Esophagus squamous epithelium (tissue), 5 donors: ENCODE measurements at places on chromosomes 11 and 22.

GRCh38 chr11:65502555-65503367 is 3.9 kb downstream of the MALAT1 start:
- DNase-seq, result no peak

DNA sequence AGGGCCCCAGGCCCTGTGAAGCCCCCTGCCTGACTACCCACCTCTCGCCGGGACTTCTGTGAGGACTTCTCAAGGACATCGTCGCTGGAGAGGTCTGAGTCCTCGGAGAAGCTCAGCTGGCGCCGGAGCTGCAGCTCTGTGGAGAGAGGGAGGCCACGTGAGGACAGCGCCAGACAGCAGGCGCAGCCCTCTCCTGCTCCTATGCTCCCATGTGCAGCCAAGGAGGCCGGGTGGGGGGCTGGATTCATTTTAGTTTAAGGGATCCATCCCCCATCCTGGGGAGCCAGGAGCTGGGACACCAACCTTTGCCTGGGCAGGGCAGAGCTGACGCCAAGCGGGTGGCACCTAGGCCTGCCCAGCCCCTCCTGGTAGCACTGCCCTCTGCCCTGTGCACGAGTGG is 42.4 kb upstream of the BID start:
- DNase-seq, result no peak

DNA sequence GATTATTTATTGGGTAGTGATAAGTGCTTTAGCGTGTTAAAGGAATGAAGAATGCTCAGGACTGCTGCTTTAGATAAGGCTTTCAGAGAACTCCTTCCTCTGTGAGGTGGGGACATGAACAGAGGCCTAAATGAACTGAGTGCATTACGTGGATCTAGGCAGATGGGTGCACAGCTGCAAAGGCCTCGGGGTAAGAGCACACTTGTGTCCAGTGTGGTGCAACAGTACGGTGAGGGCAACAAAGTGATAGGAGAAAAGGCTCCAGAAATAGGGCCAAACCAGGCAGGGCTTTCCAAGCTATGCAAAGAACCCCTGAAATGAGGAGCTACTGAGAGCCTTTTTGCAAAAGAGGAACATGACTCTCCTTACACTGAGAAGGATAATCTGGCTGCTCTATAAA is 45.3 kb upstream of the ARHGAP32 start:
- DNase-seq, result no peak

- DNase-seq, result no peak
These were observed 860 bp downstream of the TMEM184B start for GRCh38 chr22:38271927-38272372.

- DNase-seq, result no peak
These were observed 220.9 kb downstream of the PGR start for GRCh38 chr11:100908746-100909145.

- DNase-seq, result no peak
These were observed 615 bp downstream of the STT3A start for GRCh38 chr11:125593114-125593820.

GRCh38 chr11:117808784-117809183 is 11.8 kb upstream of the DSCAML1 start:
- no peak for DNase-seq

DNA sequence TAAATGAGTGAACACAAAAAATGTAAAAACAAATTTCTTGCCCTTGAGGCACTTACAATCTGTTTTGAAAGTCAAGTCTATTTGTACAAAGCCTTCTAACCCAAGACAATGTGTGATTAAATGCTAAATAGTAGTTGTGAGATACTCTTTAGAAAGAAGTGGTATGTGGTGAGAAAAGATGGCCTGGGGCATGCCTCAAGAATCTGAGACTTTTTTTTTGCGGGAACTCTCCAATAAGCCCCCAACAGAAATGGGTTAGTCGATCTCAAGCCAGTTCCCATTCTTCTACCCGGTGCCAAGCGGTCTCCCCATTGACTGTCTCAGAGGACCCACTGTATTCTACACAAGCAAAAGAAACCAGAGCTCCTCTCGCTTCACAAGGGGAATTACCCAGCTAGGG is 26.9 kb upstream of the TBCEL start:
- no peak for DNase-seq

DNA sequence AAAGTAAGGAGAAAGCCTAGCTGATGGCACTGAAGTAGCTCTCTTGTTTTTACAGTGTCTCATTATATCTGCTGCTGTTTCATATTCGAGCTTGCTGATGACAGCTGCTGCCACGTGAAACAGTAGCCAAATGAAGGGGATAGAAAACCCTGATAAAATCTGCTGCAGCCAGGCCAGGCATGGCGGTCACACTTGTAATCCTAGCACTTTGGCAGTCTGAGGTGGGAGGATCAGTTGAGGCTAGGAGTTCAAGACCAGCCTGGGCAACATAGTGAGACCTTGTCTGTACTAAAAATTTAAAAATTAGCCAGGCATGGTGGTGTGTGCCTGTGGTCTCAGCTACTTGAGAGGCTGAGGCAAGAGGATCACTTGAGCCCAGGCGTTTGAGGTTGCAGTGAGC is 13.4 kb downstream of the IFT46 start:
- no peak for DNase-seq

DNA sequence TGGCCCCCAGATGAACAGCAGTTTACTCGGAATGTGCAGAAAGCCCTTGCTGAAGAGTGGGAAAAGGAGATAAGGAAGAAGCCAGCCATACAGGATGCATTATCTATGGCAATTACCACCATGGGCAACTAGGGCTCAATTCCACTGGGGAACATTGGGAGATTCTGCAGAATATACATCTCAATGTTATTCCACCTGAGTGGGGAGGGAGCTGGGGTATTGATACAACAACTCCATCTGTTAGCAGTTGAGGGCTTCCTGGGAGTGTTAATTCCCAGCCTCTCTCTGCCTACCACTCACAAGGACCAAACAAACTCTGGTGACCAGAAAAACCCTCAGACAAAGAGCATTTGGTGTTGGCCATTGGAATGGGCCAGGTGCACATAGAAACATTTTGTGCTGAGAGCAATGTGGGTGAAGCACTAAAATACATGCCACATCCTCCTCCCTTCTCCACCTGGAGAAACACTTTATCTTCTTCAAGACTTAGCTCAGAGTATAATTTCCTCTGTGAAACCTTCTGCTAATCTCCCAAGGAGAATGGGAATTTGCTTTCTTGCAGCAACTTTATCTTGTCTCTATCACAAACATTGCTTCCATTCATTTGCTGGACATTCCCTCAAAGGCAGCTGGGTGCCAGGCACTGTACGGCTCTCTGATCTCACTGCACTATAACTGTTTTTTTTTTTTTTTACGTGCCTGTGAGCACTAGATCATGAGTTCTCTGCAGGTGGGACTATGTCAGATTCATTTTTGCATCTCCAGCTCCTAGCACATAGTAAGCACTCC is 292.2 kb downstream of the MN1 start:
- no peak for DNase-seq

- no peak for DNase-seq
These were observed 9.7 kb upstream of the APOL4 start for GRCh38 chr22:36211237-36211861.

DNA sequence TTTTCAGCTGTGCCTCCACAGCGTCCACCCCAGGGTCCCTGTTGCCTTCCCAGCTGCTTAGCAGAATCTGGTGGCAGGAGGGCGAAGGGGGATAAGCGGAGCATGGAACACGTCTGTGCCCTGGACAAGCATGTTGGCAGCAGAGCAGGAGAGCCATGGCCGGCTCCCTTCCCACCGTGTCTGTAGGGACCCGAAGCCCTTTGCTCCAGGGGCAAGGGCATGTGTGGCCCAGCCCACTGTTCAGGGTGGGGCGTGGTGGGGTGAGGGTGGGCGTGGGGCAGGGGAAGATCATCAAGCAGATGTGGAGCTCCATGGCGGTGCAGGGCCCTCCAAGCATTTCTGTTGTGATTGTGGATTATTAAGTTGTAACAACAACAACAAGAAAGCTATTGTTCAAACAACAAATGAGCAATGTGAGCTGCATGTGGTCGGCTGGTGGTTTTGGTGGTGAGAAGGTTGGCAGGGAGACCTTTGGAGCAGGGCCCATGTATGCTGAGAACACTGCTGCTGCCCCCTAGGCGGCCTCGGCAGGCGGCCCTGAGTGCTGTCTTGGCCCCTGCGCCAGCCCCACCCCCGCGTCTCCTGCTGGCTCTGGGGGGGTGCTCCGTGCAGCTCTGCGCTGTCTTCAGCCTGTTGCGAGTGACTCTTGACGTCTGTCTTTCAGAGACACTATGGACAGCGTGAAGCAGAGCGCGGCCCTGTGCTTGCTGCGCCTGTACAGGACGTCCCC is 50.9 kb downstream of the AP2A2 start:
- DNase-seq, result no peak

GRCh38 chr11:11865449-11865848 is 23.7 kb downstream of the USP47 start:
- DNase-seq, result no peak

DNA sequence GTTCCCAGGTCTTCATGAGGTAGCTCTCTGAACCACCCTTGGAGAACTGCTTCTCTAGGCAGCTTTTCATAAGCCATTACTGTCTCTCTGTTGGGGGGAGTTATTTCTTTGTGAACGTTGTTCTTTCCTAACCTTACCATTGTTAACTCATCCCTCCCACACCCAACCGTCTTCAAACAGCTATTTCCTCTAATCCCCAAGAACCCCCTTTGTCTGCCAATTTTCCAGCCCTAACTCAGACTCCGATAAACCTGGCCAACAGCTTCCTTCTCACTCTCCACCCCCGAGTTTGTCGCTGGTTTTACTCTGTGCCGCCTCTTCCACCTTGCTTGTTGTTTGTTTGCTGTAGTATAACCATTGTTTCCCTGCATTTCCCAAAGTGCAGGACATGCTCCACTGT is 131.5 kb downstream of the CCDC34 start:
- DNase-seq, result no peak

DNA sequence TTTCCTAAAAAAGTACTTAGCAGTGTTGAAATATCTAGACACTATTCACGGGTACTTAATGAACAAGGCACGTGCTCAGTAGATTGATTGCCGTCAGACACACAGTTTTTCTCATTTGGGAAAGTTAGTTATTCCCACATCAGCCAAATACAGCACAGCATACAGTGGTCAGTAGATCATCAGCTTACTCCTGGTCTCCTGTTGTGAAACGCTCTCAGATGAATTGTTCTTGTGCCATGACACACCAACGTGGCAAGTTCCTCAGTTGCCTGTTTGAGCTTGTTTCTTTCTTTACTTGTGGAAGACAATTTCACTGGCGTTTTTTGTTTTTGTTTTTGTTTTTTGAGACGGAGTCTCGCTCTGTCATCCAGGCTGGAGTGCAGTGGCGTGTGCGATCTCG is 8.6 kb downstream of the TAB1 start:
- DNase-seq, result no peak

DNA sequence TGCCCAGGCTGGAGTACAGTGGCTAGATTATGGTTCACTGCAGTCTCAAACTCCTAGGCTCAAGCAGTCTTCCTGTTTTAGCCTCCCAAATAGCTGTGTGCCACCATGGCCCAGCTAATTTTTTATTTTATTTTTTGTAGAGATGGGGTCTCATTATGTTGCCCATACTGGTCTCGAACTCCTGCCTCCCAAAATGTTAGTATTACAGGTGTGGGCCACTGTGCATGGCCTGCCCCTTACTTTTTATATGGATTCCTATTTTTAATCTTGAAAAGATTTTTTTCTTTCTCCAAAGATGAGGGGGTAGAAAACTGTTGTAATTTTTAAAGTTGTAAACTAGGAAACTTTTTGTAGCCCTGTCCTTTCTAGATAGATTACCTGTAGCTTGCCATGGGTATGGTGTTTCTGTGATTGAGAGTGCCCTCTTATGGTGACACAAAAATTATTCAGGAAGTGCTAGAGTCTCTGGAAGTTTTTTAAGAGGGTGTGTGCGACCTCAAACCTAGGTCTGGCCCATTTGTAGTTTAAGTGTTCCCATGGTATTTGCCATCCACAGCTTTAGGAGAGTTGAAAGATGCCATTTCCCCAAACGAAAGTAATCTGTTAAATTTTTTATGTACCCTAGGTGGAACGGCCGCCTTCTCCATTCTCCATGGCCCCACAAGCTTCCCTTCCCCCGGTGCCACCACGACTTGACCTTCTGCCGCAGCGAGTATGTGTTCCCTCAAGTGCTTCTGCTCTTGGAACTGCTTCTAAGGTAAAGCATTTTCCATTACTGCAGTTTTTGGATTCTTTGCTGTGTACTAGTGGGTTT is 32.4 kb downstream of the MCAM start:
- DNase-seq, result no peak

- peak; percentile 74 for DNase-seq
These were observed 14.7 kb upstream of the PISD start for GRCh38 chr22:31676700-31677099.

DNA sequence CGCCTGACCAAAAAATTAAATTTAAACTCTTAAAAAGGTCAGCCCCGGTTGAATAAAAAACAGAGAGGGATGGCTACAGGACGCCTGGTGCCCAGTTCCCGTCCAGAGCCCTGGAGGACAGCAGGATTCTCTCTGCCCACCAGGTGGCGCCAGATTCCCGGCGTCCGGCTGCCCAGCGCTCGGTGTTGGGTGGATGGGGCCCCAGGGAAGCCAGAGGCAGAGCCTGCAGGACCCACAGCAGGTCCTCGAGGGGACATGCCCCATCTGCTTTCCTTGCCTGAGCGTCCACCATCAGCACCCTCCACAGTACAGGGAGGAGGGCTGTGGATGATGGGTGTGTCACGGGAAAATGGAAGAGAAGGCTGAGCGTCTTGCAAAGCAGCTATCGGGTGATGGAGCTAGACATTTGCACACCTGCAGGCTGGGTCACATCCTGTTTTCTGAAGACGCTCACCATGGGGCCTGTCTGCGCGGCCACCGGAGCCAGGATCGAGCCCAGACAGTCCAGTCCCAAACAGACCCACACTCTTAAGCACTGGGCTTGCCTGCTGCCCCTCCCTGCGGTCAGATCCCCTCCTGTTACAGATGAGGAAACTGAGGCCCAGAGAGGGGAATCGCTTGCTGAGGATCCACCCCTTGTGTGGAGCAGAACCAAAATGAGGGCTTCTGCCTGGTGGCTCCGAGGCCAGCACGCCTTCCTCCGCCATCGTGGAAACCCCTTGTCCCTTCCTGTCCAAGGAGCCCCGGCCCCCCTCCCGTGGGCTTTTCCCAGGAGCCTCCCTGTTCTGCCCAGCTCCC is 18.5 kb upstream of the CBX7 start:
- DNase-seq, result no peak

DNA sequence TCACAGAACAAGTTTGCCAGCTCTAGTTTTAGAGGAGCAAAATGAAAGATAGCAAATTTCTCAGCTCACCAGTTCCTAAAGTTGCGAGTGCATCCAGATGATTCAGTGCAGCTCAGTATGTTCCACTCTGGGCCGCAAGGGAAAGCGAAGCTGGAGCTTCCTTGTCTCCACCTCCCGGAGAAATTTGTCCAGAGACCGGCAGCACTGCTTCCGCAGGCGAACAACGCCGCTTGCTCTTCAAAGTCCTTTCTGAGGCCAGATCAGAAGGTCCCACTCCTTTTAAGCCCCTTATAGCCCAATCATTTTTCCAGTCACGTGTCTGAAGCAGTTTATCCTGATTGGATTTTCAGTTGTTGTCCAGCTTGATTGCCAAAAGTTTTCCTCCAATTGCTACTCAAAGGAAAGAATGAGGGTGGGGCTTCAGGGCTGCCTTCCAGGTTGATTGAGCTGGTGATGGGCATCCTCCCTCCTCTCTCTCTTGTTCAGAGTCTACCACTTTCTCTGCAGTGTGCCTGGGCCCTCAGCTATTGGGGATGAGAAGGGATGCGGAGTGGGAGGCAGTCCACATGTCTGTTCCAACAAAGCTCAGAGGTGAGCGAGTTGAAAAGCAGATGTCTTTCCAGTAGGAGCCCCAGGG is at the start of gene ZNF280A:
Gene ZNF280A, minus strand, starts transcription at position 251 of the 637 bp plus-strand sequence. CDS start 4,640 bp downstream, outside the sequence.
- no peak for DNase-seq
